ENCODE measurements at places on chromosomes 3 and 15.

DNA sequence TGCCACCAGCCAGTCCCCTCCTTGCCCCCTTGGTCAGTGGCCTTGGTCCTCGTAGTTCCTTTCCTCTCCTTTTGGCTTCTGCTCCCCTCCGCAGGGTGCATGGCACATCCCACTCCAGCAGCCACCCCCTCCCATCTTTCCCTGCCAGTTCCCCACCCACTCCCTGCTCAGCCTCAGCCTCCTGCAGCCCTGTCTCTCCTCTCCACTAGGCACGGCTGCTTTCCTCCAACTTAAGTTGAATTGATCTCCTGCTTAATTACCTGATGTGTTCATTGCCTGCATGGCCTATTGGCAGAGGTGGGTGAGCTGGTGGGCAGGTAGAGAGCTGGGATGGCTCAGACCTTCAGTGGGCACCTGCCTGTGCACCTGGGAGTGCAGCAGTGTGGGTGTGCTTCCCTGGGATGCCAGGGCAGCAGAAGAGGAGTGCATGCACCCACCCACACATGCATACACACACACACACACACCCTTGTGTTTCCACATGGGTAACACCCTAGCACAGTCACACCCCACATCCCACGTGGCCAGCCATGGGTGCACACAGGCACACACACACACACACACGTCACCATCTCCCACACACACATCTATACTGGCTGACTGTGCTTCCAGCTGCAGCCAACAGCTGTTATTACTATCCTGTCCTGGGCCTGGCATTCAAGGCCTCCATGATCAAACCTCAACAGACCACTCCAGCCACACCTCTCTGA is 30.9 kb downstream of the C3orf18 start:
- no peak for DNase-seq

DNA sequence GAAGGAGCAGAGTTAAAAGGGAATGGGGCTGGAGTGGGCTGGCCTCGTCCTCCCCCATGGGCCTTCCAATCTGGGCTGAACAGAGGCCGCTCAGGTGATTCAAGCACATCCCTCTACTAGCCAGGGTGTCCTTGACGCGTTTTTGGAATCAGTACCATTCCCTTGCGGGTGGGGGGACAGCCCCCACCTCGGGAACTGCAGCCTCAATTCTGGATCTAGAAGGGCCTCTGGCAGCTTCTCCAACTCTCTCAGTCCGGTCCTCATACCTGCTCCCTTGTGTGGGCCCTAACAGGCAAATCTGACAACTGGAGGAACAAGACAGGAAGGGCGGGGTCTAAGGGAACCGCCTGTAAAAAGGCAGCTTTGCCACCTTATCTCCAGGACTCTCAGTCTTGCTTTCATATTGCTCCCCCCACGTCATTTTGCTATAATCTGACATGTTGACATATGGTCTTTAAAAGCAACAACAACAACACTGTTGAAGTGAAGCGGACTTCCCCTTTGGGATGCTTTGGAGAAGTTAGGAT is 802 bp upstream of the CHRNB4 start:
- no peak for DNase-seq

- DNase-seq, result no peak
Measured at GRCh38 chr3:154782151-154782550, 298.0 kb upstream of the MME start.

DNA sequence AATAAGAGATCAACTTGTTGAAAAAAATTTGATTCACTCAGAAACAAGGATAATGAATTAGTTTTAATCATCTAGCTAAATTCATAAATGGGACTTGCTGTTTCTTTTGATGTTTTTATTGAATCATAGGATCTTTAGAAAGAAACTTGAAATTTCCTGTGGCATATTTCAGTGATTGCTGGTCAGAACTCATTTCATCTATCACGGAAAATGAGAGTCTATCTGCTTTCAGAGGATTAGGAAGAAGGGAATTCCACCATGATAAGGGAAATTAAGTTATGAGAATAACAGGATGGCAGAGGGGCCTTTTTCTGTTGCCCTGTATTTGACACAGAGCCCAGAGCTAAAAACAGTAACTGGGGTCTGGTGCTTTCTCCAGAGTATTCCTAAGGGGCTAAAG is 44.9 kb upstream of the CCNL1 start:
- DNase-seq, result no peak

GRCh38 chr3:56904552-56905215 is 102.9 kb upstream of the ARHGEF3 start:
- DNase-seq, result no peak

All from glutamatergic neuron (in vitro differentiated cells).